ENCODE measurements at places on chromosomes 5 and 9. TPM values are rescaled to one million over a fixed set of nuclear protein-coding genes. Genes with fewer than 3 reads are reported as not detected.

The ASPN gene
- total RNA-seq, result 6.3 TPM

The LRRC8A gene
- 35.2 TPM for total RNA-seq

The ACTBL2 gene
- 0.11 TPM for total RNA-seq

The DND1 gene
- total RNA-seq, result 0.22 TPM

The SLC1A3 gene
- total RNA-seq, result 2.5 TPM

The LRRC26 gene
- total RNA-seq, result not detected

The MSX2 gene
- total RNA-seq, result 2.4 TPM

The LCN1 gene
- not detected for total RNA-seq

The COL15A1 gene
- 16.8 TPM for total RNA-seq
